Activated T-cell treated with anti-CD3 and anti-CD28 coated beads for 4 hours (primary cell): ENCODE measurements at places on chromosomes 5 and 9.

DNA sequence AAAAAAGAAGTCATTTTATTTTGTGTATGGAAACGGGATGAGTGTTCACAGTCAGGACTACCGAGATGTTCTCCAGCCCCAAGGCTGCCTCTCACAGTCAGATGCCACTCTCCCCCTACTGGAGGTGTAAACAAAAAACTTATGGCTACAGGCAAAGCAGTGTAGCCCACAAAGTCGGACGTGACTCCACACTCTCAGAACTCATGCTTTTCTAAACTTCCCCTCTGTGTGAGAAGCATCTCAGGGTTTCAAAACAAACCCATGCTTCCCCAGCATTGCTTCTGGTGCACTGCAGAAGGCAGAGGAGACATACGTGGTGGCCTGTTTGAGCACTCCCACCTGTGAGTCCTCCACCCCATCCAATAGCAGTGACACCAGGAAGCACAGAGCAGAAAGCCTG is 580.3 kb downstream of the BNC2 start:
- DNase-seq = no peak

- DNase-seq = no peak
Observed at GRCh38 chr5:92519811-92520632, 1061.0 kb downstream of the NR2F1-AS1 start.

- no peak for DNase-seq
Observed at GRCh38 chr9:91536211-91536691, 112.6 kb upstream of the NFIL3 start.

DNA sequence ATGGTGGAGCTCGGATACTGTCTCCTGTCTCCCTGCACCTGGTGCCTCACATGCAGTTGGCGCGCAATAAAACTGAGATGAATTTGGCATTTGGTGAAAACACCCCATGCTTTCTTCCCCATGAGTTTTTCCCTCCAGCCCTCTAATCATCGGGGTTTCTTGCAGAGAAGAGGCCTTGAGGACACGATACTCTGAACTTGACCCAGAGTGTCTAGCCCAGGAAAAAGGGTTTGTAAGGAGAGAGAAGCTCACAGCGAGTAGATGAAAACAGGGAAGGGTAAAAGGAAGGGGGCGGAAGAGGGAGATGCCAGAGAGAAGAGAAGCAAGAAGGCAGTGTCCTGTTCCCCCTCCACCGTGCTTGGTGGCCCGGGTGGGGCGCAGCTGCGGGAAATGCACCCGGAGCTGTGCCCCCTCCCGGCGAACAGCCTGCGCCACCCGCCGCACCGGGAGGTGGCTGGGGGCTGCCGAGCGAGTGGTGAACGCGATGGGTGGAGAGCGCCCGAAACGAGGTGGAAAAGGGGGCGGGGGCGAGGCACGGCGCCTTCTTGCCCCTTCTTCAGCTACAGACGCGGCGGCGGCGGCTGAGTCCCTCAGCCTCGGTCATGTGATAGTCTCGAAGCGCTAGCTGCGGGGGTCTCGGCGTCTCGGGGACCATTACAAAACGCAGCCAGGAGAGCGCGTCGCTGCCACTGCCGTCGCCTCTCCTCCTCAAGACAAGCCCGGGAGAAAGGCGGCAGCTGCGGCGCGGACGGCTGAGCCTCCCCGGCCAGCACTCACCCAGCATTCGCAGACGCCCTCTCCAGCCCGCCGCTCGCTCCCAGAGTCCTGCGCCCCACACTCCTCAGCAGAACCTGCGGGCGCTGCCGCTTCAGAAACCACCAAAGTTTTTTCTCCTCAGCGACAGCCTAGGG is 1.1 kb upstream of the FOXB2 start:
- no peak for DNase-seq
